ENCODE measurements at places on chromosomes 7 and 10. TPM values are rescaled to one million over a fixed set of nuclear protein-coding genes. Genes with fewer than 3 reads are reported as not detected.

MPP7 gene
- not detected for total RNA-seq

CPA4 gene
- 49.9 TPM for total RNA-seq

ODAD2 gene
- total RNA-seq = not detected

ELN gene
- 56.1 TPM for total RNA-seq
